ENCODE measurements at places on chromosomes 12 and 14.
A peak's percentile ranks its signal among the peaks of the same experiment; 100 is the strongest.

- DNase-seq = peak; percentile 42
Observed at GRCh38 chr14:70027785-70028428, 148.7 kb downstream of the SMOC1 start.

- no peak for DNase-seq
Observed at GRCh38 chr14:106585692-106586091, 1059.3 kb downstream of the TMEM121 start.

- no peak for DNase-seq
Observed at GRCh38 chr14:100287202-100287997, 18.8 kb downstream of the SLC25A29 start.

- DNase-seq = no peak
Observed at GRCh38 chr14:91493169-91493568, 16.9 kb downstream of the PPP4R3A start.
